Muscle of leg (tissue), 16 donors: ENCODE measurements at places on chromosomes 3 and 15. TPM values are rescaled to one million over a fixed set of nuclear protein-coding genes. Genes with fewer than 3 reads are reported as not detected.
A peak's percentile ranks its signal among the peaks of the same experiment; 100 is the strongest.

GRCh38 chr15:78396976-78397375, 41.0 kb upstream of the IREB2 start:
- no peak for DNase-seq
- H3K4me1 ChIP-seq, result peaks cover 2% of the 10 kb centered on the region
- H3K27ac ChIP-seq, result no peak overlapping the region
- H3K4me3 ChIP-seq, result no peak overlapping the region

GRCh38 chr3:118987477-118987876, 47.2 kb downstream of the IGSF11 start:
- no peaks in the 10 kb centered on the region for H3K4me1 ChIP-seq
- H3K27ac ChIP-seq, result no peak overlapping the region
- H3K4me3 ChIP-seq, result no peak overlapping the region
- peak; percentile 75 for DNase-seq
- H3K27me3 ChIP-seq, result no peaks in the 10 kb centered on the region
- H3K36me3 ChIP-seq, result no peaks in the 10 kb centered on the region

Gene PPM1M
- 11.6 TPM for total RNA-seq

GRCh38 chr3:152381881-152382295, 113.2 kb downstream of the MBNL1 start:
- H3K4me3 ChIP-seq, result no peak overlapping the region
- H3K4me1 ChIP-seq, result no peaks in the 10 kb centered on the region
- peak; percentile 34 for DNase-seq
- peak overlapping the region; percentile 62 for H3K27ac ChIP-seq
- H3K36me3 ChIP-seq, result peaks cover 3% of the 10 kb centered on the region

Gene FSIP1
- total RNA-seq, result 0.53 TPM

GRCh38 chr3:140378571-140379340, 299.1 kb upstream of the TRIM42 start:
- H3K4me3 ChIP-seq, result no peak overlapping the region
- DNase-seq, result no peak
- no peak overlapping the region for H3K27ac ChIP-seq
- H3K36me3 ChIP-seq, result no peaks in the 10 kb centered on the region
